ENCODE measurements at places on chromosomes 7 and 10. TPM values are rescaled to one million over a fixed set of nuclear protein-coding genes. Genes with fewer than 3 reads are reported as not detected.

- no peak for DNase-seq
Measured at GRCh38 chr7:8105449-8106095, 137.0 kb downstream of the GLCCI1 start.

DNA sequence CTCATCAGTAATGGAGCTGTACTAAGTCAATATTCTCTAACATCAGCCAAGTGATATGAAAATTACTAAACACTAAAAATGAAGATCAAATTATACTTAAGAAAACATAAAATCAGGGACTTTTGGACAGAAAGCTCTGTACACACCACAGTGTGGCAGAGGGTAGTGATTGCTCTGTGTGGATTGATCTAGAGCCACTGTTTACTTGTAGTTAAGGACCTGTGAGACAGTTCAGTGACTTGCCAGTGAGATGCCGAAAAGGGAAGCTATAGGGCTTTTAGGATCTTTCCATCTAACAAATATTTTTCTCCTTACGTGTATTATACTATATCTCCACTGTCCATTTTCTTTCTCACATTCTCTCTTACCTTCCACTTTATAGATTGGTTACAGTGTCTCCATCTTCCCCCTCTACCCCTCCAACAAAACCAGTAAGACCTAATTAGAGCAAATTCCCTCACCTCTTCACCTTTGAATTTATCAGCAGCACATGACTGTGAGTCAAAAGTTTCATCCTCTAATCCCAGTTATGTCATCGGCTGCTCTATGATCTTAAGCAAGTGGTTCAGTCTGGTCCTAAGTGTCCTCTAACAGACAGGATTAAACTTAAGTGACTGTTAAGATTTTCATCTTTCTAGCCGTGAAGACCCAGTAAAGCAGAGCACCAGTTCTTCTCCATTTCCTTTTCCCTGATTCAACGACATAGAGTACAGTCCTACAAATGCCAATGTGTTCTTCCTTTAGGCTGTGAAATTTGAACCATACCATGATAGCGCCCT is 6.9 kb downstream of the PIK3CG start:
- DNase-seq, result no peak

Gene ADCYAP1R1
- polyA plus RNA-seq, result not detected

DNA sequence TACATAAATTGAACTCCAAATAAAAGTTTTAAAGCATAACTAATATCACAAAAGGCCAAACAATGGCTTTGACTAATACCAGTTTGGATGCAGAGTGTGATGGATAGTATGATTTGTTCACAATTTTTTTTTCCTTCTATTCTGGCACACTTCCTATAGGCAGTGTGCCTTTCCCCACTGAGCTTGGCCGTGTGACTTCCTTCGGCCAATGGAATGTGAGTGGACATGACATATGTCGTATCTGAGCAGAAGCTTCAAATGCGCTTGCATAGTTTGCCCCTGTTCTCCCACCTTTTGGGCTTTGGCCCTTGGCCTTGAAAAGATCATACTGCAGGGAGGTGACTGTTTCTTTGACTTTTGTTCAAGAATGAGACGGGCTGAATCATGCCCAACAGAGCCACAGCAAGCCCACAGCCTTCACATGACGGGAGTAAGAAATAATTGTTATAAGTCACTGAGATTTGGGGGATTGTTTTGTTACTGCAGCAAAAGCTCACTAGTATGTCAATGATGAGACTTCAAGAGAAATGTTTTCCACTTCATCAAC is 279.9 kb upstream of the NEBL start:
- no peak for DNase-seq

Gene KLF6
- 46.1 TPM for polyA plus RNA-seq

Gene SPDYE11
- 0.06 TPM for polyA plus RNA-seq

DNA sequence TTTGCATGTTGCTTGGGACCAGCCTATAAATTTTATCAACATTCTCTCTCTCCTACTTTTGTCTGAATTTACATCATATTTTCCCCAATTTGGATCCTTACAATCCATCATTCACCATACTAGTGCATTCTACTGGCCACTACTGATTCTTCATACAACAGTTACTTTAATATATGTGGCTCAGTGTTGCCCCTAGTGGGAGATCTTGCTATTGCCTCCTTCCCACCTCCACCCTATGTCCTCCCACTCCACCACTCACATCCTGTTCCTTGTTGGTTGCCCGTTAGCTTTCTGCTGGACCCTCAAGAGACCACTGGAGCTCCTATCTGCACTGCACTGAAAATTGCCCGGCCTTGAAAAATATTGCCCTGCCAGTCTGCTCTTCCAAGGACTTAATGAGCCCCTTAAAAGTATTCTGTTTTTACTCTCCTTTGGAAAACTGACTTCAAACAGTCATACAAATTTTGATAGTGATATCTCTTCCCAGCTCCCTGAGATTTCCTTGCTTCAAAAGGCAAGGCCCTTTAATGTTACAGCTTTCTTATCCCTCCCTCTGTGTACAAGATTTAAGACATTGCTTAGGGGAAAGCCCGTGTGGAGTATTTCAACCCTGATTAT is 243.2 kb upstream of the TMEM229A start:
- DNase-seq, result no peak

DNA sequence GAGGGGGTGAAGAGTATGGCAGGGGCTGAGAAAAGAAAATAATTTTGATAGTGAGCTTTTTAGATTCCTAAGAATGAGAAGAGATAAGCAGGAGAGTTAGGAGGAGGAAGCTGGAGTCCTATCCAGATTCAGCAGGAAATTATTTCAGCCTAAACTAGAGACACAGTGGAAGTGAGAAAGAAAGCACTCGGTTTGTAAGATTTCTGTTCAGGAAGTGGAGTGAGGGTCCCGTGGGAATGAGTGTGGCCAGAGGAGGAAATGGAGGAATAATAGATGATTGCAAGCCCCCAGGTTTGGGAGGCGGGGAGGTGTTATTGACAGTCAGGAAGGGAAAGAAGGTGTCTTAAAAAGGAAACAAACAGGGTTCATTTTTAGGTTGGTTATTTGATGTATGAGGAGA is 84.8 kb upstream of the NRP1 start:
- no peak for DNase-seq

Gene VPS37D
- 1.8 TPM for polyA plus RNA-seq

- no peak for DNase-seq
Measured at GRCh38 chr10:86393862-86394455, 27.4 kb upstream of the GRID1 start.

DNA sequence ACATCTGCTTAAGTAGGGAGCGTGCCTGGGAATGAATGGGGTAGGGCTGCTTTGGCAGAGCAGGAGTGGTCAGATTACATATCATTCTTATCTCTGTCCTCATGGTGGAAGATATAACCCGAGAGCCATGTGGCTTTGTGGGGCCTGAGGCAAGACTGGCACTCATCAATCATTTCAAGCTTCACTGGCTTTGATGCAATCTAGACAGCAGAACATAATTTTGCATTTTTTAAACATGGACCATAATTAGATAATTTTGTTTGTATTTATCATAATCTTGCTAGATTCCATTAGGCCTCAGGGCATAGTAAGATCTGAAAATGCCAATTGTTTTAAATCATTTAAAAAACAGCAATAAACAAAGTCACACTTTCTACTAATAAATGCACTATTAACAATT is 480.3 kb downstream of the NXPH1 start:
- no peak for DNase-seq

GRCh38 chr7:113550966-113551365 is 367.8 kb downstream of the PPP1R3A start:
- no peak for DNase-seq

- DNase-seq, result no peak
Measured at GRCh38 chr7:45918556-45918955, 2.5 kb downstream of the IGFBP3 start.

DNA sequence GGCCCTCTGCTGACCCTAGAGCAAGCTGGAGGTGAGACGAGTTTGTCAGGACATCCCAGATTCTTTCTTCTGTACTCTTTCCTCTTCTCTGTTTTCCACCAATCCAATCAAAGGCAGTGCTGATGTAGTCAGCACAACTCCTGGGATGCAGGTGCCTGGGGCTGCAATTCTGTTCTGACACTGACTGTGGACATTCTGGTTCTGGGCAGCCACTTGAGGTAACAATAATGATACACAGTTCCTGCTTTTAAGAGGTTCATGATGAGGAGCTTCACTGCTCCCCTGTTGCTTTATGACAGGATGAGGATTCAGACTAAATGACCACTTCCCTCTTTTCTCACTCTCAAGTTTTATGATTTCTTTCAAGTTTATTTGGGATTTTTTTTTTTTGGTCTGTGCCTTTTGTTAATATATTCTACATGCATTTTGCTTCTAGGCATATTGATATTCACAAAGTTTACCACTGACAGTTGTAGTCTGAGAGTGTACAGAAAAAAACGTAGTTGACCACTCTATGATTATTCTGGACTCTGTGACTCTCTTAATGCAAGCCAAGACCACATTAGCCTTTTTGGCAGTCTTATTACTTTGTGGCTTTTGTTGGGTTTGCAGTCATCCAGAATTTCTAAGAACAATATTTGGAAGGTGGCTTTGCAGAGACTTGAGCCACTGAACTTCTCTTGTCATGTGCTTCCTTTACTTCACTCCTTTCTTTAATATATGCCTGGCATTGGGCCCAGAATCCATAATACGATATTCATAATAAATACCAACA is 247.6 kb downstream of the AUTS2 start:
- no peak for DNase-seq

- DNase-seq, result no peak
Measured at GRCh38 chr10:98257961-98258360, 10.0 kb downstream of the LOXL4 start.

DNA sequence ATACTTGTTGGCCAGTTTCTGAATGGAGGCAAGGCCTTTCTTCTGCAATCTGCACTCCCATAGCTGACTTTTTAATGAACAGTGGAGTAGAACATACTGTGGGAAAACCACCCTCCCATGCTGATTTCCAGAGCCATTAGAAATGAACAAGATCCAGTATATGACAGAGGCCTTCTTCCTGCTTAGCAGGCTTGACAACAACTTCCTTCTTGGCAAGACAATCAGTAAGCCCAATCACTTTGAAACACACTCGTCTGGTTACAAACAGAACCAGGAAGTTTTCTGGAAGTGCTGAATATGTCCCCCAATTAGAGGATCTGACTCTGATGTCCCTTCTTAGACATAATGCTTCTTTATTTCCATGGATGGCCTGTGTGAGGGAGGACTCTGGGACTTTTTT is 103.4 kb downstream of the SAMD9 start:
- no peak for DNase-seq

GRCh38 chr7:94908323-94909178 is 1.2 kb downstream of the PPP1R9A start:
- no peak for DNase-seq

GRCh38 chr7:127967281-127967680 is 64.0 kb downstream of the LRRC4 start:
- DNase-seq, result no peak

GRCh38 chr7:30468041-30468440 is 10.5 kb downstream of the NOD1 start:
- DNase-seq, result no peak

Gene GRM3
- polyA plus RNA-seq, result not detected

Gene FOXP2
- 2.8 TPM for polyA plus RNA-seq

DNA sequence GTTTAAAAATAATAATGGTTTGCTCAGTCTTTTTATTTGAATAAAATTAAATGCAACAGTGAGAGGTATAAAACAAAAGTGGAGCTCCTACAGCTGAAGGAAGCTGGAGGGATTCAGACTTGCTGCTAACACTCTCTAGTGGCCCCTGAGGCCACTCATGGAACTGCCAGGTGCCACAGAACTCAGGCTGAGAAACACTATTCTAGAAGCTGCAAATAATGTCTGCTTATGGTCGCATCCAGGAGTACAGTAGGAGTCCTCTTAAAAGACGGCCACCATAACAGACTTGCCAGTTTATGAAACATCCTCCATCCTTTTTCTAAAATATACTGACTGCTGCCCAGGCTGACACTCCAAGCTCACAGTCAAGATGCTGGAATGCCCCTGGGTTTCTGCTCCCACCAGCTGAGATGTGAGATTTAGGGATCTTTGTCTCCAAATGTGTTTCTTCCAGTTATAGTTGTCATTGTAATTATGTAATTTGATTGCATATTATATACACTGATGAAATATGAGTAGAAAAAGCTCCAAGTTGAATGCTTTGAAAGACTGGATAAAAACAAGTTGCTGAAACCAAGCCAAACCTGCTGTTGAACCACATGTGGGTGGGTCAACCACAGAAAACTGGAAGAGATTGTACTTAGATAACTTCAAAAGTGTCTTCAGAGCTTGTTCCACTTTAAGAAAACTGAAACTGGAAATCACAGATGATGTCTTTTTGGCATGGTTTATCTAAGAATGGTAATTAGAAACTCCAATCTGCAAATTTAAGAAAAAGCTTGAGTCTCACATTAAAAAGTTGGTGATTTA is 213.7 kb upstream of the AOAH start:
- DNase-seq, result no peak

- DNase-seq, result no peak
Measured at GRCh38 chr7:8005279-8005678, 36.7 kb downstream of the GLCCI1 start.

GRCh38 chr7:131203291-131203976 is 124.2 kb upstream of the MKLN1 start:
- no peak for DNase-seq

Gene AFAP1L2
- 0.05 TPM for polyA plus RNA-seq

- no peak for DNase-seq
Measured at GRCh38 chr10:118408181-118408580, 66.1 kb upstream of the FAM204A start.

Gene CYP2C8
- polyA plus RNA-seq, result 0.09 TPM

Gene DLX6
- polyA plus RNA-seq, result not detected

DNA sequence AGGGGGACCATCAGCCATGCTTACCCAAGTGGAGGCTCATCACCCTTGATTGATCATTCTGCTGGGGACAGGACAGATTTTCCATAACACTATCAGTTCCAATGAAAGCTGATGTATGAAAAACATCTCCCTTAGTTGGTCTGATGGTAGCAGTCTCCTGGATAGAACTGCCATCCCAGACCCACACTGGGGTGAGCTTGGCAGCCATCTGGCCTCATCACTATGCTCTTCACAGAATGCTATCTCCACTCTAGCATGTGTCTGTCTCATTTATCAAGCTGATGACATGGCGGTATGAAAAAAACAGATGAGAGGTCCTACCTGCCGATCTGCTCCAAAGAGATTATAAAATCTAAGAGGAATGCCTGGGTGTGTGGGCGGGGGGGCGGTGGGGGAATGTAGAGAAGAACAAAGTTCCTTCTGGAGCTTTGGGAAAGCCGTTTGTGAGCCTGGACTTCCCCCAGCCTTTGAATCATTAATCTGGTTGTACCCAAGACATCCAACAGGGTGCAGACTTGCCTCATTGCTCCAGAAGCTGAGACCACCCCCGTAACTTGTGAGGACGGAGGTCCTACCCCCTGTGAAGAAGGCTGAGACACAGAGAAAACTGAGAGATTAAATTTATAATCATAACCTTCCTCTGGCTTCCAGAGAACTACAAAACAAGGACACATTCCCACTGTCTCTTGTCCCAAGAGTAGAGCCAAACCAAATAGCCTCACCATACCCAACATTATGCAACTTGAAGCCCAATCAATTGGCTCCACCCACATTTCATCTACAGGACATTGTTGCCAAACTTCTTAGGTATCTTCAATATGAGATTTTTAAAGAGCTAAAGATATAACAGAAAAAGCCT is 340.8 kb downstream of the KCNMA1 start:
- DNase-seq, result no peak

- no peak for DNase-seq
Measured at GRCh38 chr7:144908943-144909556, 73.2 kb upstream of the TPK1 start.

Gene YKT6
- polyA plus RNA-seq, result 124 TPM

- no peak for DNase-seq
Measured at GRCh38 chr7:637826-638225, 88.7 kb upstream of the DNAAF5 start.
